ENCODE measurements at places on chromosomes 12 and 14.

- DNase-seq, result no peak
Observed at GRCh38 chr14:98951031-98951430, 321.0 kb downstream of the BCL11B start.

GRCh38 chr14:22124073-22124613, 450.5 kb upstream of the OR4E1 start:
- DNase-seq, result no peak

GRCh38 chr14:102732924-102733323, 44.3 kb upstream of the TRAF3 start:
- DNase-seq, result no peak

GRCh38 chr14:71237556-71237955, 330.3 kb downstream of the PCNX1 start:
- DNase-seq, result no peak

- no peak for DNase-seq
Observed at GRCh38 chr14:24068711-24069410, 2.5 kb upstream of the CPNE6 start.

GRCh38 chr12:128026696-128027574, 240.0 kb upstream of the TMEM132C start:
- no peak for DNase-seq

DNA sequence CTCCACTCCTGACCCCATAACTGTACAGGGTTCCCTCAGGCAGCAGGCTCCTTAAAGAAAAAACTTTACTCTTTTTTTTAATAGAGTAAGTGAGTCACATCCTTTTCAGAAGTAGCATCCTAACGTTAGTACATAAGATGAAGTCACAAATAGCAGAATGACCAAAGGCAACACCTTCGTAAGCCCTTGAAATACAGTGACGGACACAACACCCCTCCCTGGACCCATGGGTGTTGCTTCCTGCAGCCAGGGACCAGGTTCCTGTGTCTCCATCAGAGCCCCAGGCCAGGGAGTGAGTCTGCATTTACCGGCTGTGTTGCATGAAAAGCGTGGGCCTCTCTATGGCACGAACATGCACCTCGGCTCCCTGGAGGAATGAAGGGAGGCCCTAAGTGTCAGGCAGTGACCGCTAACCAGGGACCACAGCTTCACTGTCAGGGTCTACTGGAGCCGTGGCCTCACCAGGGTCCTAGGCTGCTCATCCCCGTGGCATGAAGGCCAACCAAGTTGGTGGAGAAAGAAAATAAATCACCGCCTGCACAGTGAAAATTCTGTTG, 340.0 kb upstream of the SFSWAP start:
- no peak for DNase-seq

GRCh38 chr14:74634964-74635363, 22.9 kb upstream of the LTBP2 start:
- DNase-seq, result no peak

DNA sequence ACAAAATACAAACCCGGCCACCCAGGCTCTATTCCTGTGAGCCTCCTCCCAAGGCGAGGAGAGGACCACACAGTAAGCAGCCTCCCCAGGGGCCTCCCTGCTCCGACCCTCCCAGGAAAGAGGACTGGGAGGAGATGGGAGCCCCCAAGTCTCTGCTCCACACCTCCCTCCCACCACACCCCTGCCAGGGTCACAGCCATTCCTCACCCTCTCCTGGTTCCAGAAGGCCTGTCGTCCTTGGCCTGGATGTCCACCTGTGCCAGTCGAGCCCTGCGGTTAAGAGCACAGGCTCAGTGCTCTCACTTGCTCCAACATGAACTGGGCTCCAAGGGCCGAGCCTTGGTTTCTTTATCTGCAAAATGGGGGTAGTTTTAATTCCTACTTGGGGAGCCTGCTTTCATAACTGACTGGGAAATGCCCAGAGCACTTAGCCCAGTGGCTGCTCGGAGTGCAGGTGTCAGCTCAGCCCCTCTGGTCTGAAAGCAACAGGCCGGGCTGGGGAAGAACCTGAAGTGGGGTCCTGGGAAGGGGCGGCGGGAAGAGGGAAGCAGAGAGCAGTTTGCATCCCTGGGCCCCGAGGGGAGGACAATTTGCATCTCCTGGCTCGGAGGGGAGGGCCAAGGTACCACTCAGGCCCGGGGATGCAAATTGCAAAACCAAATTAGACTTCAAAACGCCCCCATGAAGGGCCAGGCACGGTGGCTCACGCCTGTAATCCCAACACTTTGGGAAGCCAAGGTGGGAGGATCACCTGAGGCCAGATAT, 23.6 kb downstream of the TCHP start:
- no peak for DNase-seq

DNA sequence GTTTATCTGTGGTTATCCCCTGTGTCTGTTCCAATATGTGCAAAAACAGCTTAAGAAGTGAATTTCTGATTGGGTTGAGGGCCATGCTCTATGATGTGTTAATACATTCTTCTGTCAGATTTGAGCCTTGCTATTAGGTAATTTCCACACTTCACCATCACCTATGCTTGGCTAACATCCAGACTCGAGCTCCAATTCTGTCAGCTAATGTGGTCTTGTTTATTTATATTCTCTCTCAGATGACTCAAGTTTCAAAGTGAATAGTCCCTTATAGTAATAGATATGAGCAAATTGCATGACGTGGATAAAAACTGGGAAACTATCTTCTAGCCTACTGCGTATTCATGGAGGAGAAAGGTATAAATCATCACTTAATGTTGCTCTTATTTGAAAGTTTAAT, 451.3 kb downstream of the SNAPC1 start:
- DNase-seq, result no peak

GRCh38 chr14:96816281-96816680, 19.1 kb downstream of the VRK1 start:
- DNase-seq, result no peak

GRCh38 chr14:94397289-94398181, 9.1 kb upstream of the SERPINA1 start:
- DNase-seq, result no peak

GRCh38 chr14:81981307-81981675, 447.6 kb upstream of the SEL1L start:
- no peak for DNase-seq

DNA sequence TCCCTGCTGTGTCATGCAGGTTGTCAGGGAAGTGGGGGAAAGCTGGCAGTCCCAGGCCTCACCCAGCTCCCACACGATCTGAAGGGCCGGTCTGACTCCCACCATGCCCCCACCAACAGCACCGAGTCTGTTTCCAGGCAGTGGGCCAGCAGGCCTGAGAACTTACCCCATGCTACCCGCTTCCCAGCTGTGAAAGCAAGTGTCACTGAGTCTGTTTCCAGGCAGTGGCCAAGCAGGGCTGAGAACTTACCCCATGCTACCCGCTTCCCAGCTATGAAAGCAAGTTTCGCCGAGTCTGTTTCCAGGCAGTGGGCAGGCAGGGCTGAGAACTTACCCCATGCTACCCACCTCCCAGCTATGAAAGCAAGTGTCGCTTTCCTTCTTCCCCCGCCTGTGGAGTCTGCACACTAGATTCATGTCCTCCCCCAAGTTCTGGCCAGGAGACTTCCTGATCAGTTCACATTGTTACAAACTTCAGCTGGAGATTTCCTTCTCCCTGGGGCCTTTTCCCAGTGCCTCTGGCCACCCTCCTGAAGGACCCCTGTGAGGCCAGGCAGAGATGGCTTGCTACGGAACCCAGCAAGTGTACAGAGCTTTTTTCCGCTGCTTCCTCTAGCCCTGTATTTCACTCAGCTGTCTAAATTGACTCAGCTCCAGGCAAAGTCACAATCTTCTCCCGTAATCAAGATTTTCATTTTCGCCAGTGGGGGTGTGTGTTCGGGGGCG, 435.4 kb downstream of the TMTC2 start:
- no peak for DNase-seq

DNA sequence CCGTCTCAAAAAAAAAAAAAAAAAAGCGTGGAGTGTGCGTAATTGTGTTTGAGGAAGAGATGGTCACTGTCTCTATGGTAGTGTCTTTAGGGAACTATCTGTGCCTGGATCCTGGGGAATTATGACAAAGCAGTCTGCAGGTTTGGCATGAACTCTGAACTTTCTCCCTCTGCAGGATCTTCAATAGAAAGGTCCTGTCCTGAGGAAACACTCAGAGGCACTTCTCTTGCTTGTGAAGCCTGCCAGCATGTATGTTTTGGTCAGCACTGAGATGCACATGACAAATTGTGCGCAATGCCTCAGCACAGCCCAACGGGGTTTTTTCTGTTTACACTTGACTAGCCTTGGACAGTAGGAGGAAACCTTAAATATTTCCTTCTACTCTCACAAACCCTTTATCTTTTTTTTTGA, 46.6 kb downstream of the ATF7 start:
- DNase-seq, result no peak

DNA sequence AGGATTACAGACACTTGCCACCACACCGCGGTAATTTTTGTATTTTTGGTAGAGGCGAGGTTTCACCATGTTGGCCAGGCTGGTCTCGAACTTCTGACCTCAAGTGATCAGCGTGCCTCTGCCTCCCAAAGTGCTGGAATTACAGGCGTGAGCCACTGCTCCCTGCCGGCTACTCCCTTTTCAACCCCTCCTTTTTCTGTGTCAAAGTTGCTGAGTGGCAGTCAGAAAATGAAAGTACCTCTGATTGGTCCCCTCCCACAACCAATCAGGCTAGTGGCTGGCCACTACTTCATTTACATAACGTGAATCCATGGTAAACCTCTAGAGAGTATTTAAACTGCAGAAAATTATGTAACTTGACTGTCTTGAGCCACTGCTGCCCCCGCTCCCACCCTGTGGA, 5.9 kb downstream of the RESF1 start:
- no peak for DNase-seq

GRCh38 chr14:95679148-95679815, 6.9 kb upstream of the TCL1B start:
- no peak for DNase-seq

GRCh38 chr12:59396919-59397318, 198.9 kb upstream of the SLC16A7 start:
- DNase-seq, result no peak

DNA sequence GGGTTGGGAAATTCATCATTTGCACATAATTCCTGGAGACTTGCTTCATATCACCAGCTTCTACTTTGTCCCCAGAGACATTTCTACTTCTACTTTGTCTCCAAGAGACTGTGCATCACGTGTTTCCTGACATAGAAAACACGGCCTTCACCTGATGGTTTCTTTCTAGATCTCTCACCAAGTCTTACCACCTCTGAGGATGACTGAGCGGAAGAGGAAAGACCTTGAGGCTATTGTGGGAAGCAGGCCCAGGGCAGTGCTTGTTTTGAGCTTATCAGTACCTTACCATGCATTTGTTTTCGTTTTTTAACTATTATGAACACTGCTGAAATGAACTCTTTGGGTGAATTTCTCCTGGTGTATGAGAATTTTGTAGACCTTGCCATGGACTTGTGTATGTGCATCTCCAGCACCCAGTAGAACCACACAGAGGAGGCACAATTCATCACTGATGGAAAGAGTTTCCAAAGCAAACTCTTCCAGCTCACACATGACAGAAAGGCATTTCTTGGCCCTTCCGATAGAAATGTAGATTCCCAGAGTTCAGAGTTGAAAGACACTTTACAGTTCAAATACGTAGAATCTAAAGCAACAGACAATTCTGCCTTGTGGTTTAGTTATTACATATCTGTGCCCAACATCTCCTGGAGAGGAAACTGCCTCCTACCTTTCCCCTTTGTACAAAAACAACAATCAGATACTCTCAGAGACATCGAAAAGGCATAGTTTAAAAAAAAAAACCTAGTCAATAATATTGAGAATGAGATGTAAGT, 434.7 kb downstream of the FUT8 start:
- no peak for DNase-seq

DNA sequence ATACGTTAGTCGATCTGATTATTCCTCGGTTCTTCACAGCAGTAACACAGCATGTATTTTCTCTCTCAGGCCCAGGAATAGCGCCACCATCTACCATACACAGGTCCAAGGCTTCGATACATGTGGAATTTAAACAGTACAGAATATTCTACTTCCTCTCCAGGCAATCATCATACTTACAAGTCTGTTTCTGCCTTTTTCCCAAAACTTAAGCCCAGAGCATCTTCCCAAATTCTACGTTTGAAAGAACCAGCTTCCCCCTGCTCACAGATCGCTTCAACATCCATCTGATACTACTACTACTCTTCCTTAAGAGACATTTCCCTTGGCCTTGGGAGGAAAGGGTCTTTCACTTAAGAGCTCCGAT, 626 bp downstream of the TXNDC16 start:
- no peak for DNase-seq

- DNase-seq, result no peak
Observed at GRCh38 chr12:100675432-100675831, 101.9 kb downstream of the GAS2L3 start.

- no peak for DNase-seq
Observed at GRCh38 chr12:125387206-125387605, 322.0 kb downstream of the AACS start.

GRCh38 chr12:22409377-22410164, 75.1 kb upstream of the ST8SIA1 start:
- no peak for DNase-seq
